Gastrocnemius medialis (tissue), 4 donors: ENCODE measurements at places on chromosomes 6 and 20. TPM values are rescaled to one million over a fixed set of nuclear protein-coding genes. Genes with fewer than 3 reads are reported as not detected.
A peak's percentile ranks its signal among the peaks of the same experiment; 100 is the strongest.

The LHFPL5 gene
- total RNA-seq = not detected

The SLC2A10 gene
- 2.3 TPM for total RNA-seq

The RAET1L gene
- not detected for total RNA-seq

GRCh38 chr20:53250456-53250855, 278.3 kb downstream of the TSHZ2 start:
- no peaks in the 10 kb centered on the region for H3K4me1 ChIP-seq
- H3K27me3 ChIP-seq = no peaks in the 10 kb centered on the region
- DNase-seq = no peak

GRCh38 chr6:116370760-116371119, at the start of gene DSE:
TSS of gene DSE (plus strand) at chr6:116370947. CDS start at chr6:116399251, 28,304 bp downstream.
- peaks cover 15% of the 10 kb centered on the region for H3K4me1 ChIP-seq
- peak; percentile 75 for DNase-seq
- H3K36me3 ChIP-seq = no peaks in the 10 kb centered on the region
- H3K27ac ChIP-seq = peak within 1 kb of the TSS; percentile 90
- H3K27me3 ChIP-seq = no peaks in the 10 kb centered on the region

DNA sequence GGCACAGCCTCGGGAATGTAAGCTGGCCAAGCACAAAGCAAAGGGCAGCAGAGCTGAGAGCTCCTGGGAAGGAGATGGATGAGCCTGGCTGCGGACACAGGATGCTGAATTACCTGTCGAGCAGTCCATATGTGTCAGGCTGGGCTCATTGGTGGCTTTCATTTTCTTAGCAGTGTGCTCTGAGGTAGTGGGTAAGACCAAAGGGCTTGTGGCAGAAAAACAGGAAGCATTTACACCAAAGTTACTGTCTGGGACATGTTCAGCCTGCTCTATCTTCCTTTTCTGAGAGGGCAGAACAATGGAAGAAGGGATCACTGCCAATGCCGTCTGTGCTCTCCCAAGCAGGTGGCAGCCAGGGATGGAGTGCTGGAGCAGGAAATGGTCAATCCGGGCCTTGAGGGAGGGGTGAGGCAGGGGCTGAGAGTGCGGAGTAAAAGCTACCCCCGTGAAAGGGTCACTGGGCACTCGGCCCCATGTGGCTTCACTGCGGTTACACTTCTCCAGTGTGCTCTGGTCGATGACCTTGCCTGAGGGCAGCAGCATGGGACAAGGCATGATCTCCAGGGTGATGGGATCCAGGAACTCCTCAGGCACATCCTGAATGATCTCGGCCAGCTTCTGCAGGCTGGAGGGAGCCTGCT, 36.9 kb upstream of the AVP start:
- H3K27ac ChIP-seq = peak overlapping the region; percentile 81
- no peaks in the 10 kb centered on the region for H3K36me3 ChIP-seq
- H3K27me3 ChIP-seq = no peaks in the 10 kb centered on the region
- peak; percentile 15 for DNase-seq
- H3K4me3 ChIP-seq = no peak overlapping the region
- peaks cover 19% of the 10 kb centered on the region for H3K4me1 ChIP-seq

GRCh38 chr6:45653117-45653883, 275.6 kb upstream of the SUPT3H start:
- H3K36me3 ChIP-seq = no peaks in the 10 kb centered on the region
- peaks cover 3% of the 10 kb centered on the region for H3K27me3 ChIP-seq
- DNase-seq = no peak

GRCh38 chr6:159107451-159108260, 61.5 kb upstream of the FNDC1 start:
- no peak for DNase-seq
- no peak overlapping the region for H3K4me3 ChIP-seq
- no peaks in the 10 kb centered on the region for H3K36me3 ChIP-seq
- no peak overlapping the region for H3K27ac ChIP-seq

GRCh38 chr6:14873101-14873500, 372.8 kb upstream of the JARID2 start:
- peaks cover 33% of the 10 kb centered on the region for H3K4me1 ChIP-seq
- no peak overlapping the region for H3K27ac ChIP-seq
- H3K36me3 ChIP-seq = no peaks in the 10 kb centered on the region

DNA sequence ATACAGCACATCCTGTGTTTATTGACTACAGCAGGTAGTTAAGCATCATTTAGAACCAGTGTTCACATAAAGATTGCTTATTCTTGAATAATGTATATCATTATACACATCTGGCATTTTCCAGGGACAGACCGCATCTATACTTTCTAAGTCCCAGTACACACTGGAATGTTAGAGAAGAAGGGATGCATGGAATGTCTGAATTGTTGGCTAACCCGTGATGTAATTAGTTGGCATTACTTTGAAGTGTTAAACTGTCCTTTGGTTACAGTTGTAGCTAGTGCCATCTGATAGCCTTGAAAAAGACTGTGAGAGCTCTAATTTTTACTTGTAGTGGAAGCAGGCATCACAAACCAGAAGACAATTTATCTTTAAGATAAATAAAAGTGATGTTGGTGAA, 29.8 kb upstream of the MCHR2 start:
- no peak overlapping the region for H3K27ac ChIP-seq
- no peaks in the 10 kb centered on the region for H3K4me1 ChIP-seq
- no peak for DNase-seq

DNA sequence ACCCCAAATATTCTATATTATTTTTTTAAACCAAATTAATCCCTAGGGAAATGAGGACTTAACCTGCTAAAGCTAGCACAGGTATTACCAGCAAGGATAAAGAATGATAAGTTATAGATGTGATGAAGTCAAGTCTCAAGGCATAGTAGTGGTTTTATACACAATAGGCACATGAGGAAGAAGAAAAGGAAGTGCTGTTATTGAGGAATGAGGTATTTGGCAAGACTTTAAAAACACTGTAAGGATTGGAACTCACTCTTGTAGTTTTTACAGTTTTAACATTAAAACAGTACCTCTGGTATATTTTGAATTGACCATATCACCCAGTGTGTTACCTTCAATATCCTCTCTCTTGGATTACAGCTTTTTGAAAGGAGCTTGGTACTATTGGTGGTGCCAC, 54.6 kb downstream of the PHF3 start:
- no peak for DNase-seq
- no peaks in the 10 kb centered on the region for H3K36me3 ChIP-seq

- peaks cover 8% of the 10 kb centered on the region for H3K4me1 ChIP-seq
- peak within 1 kb of the TSS; percentile 69 for H3K4me3 ChIP-seq
- peak within 1 kb of the TSS; percentile 95 for H3K27ac ChIP-seq
- H3K27me3 ChIP-seq = no peaks in the 10 kb centered on the region
- peak; percentile 74 for DNase-seq
Measured at GRCh38 chr6:136792410-136793262, at the start of gene MAP3K5. TSS of gene MAP3K5 (minus strand) at chr6:136792477. CDS start at chr6:136792157, 320 bp downstream.

- no peaks in the 10 kb centered on the region for H3K27me3 ChIP-seq
- peak overlapping the region; percentile 72 for H3K27ac ChIP-seq
- no peaks in the 10 kb centered on the region for H3K36me3 ChIP-seq
- no peak for DNase-seq
- no peak overlapping the region for H3K4me3 ChIP-seq
- H3K4me1 ChIP-seq = peaks cover 7% of the 10 kb centered on the region
Measured at GRCh38 chr6:17583811-17584210, 16.3 kb upstream of the FAM8A1 start.

- DNase-seq = no peak
- no peaks in the 10 kb centered on the region for H3K4me1 ChIP-seq
- H3K27ac ChIP-seq = no peak overlapping the region
- no peak overlapping the region for H3K4me3 ChIP-seq
- no peaks in the 10 kb centered on the region for H3K36me3 ChIP-seq
- no peaks in the 10 kb centered on the region for H3K27me3 ChIP-seq
Measured at GRCh38 chr6:8157839-8158238, 55.5 kb upstream of the EEF1E1 start.
